BJ (cell line): ENCODE measurements at places on chromosomes 13 and 19. TPM values are rescaled to one million over a fixed set of nuclear protein-coding genes. Genes with fewer than 3 reads are reported as not detected.
A peak's percentile ranks its signal among the peaks of the same experiment; 100 is the strongest.

Gene ICAM1
- polyA plus RNA-seq: 42.5 and 55.9 TPM in 2 replicates

Gene SBSN
- 0.70 and 1.6 TPM in 2 replicates for polyA plus RNA-seq

- DNase-seq: no peak
Observed at GRCh38 chr19:30908262-30908771, 440.9 kb downstream of the TSHZ3 start.

Gene LILRB4
- not detected in 2 replicates for polyA plus RNA-seq

GRCh38 chr13:44416301-44416700 is 42.7 kb downstream of the SERP2 start:
- DNase-seq: no peak

Gene CFAP97D2
- not detected in 2 replicates for polyA plus RNA-seq

DNA sequence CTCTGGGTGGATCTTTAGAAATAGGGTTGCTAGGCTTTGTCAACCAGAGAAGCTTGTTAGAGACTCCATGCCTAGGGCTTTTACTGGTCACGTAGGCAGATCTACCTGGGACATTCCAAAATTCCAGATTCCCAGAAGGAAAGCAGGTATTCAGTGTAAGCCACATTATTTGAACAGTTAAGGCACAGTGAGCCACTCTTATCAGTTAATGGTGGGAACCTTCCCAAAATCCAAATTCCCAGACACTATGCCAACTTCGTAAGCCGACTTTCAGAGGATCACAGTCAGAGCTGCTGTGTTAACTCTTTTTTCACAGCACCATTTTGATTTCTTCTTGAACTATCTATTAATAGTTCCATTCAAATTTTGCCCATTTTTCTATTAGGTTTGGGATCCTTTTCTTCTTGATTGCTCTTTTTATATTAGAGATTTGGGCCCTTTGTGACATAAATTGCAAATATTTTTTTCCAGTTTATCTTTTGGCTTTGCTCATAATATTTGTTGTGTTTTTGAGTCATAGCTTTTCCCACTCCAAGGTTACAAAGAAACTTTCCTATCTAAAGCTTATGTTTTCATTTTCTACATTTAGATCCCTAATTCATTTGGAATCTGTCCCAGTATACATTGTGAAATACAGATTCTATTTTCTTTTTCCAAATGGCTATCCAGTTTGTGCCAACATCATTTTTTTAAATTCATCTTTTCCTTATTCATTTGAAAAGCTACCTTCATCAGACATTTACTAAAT is 77.3 kb downstream of the DHRS12 start:
- DNase-seq: no peak

DNA sequence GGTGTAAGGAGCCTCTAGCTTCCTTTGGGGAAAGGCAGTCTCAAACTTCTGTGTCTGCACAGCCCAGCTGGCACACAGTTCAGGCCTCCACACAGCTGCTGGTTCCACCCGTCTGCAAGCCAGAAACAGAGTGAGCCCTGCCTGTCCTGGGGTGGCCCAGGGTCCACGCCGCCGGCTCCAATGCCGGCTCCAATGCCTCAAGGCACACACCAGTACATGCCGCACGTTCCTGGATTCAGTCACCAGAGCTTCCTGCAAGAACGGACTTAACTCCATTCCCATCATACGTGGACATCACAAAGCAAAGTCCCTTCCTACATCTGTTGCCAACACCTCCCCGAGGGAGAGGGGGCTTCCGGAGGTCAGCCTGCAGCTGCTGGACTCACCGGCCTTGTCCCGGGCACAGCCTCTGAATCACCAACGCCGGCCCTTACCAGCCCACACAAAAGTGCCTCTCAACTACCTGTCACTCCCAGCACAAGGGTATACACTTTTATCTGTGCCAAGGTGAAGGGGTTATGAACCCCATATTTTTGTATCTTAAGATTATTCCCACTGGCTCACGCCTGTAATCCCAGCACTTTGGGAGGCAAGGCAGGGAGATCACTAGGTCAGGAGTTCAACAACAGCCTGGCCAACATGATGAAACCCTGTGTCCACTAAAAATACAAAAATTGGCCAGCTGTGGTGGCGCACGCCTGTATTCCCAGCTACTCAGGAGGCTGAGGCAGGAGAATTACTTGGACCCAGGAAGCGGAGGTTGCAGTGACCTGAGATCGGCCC is 8.5 kb downstream of the SH3GL1 start:
- peak; percentile 70 for DNase-seq

GRCh38 chr13:36999054-36999714 is at the start of gene ALG5:
ALG5 (minus strand) TSS chr13:36999340; CDS start chr13:36999300, 40 bp downstream.
- DNase-seq: no peak

DNA sequence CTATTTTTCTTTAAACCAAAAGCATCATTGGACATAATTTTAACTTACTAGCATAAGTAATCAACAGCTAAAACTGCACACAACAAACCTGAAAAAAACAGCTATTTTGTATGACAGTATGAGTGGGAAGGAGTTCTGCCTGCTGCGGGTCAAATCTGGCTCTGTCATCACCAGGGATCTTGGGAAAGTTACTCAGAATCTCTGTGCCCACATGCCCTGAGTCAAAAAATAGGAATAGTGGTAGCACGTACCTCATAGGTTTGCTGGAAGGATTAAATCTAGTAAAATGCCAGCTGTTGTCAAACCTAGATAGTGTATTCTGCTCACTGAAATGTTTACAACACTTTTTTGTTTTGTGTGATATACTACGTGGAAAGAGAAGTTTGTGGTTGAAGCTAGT is 1.1 kb downstream of the CLN5 start:
- DNase-seq: no peak

- no peak for DNase-seq
Observed at GRCh38 chr19:55686311-55687050, 11.5 kb downstream of the EPN1 start.

DNA sequence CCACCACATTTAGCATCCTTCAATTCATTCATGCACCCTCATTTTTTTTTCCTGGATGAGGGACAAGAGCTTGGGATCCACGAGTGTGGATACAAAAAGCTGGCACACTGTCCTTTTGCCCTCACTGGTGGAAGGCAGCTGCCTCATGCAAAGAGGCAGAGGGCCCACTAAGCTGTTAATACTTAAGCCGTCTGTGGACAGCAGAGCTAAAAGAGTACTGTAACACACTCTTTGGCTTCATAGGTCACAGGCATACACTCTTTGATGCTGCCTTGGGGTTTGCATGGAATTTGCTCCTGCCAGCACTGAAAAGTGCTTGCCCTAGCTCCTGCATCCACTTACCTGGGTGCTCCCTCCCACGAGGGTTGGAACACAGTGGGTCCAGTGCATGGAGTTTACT is 978.4 kb upstream of the SPRY2 start:
- DNase-seq: no peak

Gene PGLYRP1
- not detected in 2 replicates for polyA plus RNA-seq

Gene NCAN
- not detected in 2 replicates for polyA plus RNA-seq

- DNase-seq: no peak
Observed at GRCh38 chr13:107650081-107650701, 565.1 kb downstream of the LIG4 start.

GRCh38 chr13:44169018-44169911 is 204.4 kb upstream of the SERP2 start:
- DNase-seq: peak; percentile 70

- no peak for DNase-seq
Observed at GRCh38 chr13:95411428-95412040, 110.3 kb upstream of the ABCC4 start.

- no peak for DNase-seq
Observed at GRCh38 chr19:7681340-7682174, 924 bp downstream of the TRAPPC5 start.

DNA sequence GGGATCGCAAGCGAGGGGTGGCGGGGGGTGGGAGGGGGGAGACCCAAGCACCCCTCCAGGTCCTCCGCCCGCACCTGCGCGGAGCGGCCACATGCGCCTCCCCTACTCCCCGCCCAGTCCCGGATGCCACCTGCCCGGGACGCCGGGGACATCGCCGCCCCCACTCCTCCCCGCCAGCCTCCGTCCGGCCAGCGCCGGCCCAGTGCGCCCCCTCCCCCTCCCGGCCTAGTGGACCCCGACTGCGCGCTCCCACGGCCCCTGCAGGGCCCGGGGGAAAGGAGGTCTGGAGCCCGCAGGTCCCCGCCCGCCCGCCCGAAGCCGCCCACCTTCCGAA is 263 bp downstream of the RHPN2 start:
- DNase-seq: no peak

Gene INSL3
- 0.18 TPM in 1 of 2 replicates, not detected in the other for polyA plus RNA-seq

Gene HS6ST3
- not detected in 2 replicates for polyA plus RNA-seq

DNA sequence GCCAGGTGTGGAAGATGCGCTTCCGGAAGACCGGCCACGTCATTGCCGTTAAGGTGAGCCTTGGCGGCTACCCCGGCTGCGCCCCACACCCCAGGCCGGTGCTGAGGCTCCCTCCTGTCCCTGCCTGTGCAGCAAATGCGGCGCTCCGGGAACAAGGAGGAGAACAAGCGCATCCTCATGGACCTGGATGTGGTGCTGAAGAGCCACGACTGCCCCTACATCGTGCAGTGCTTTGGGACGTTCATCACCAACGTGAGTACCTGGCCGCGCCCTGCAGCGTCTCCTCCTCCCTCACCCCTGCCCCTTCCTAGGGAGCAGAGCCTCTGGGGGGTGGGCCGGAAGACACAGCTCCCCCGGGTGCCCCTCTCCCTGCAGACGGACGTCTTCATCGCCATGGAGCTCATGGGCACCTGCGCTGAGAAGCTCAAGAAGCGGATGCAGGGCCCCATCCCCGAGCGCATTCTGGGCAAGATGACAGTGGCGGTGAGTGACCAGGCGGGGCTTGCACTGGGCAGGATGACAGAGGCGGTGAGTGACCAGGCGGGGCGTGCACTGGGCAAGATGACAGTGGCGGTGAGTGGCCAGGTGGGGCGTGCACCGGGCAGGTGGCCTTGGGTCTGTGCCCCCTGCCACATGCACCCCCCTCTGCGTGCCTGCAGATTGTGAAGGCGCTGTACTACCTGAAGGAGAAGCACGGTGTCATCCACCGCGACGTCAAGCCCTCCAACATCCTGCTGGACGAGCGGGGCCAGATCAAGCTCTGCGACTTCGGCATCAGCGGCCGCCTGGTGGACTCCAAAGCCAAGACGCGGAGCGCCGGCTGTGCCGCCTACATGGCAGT is 4.1 kb upstream of the TGFBR3L start:
- no peak for DNase-seq

Gene KLK12
- not detected in 2 replicates for polyA plus RNA-seq

GRCh38 chr19:40623403-40624251 is 22.5 kb downstream of the LTBP4 start:
- no peak for DNase-seq
